ENCODE measurements at places on chromosomes 1 and 21. TPM values are rescaled to one million over a fixed set of nuclear protein-coding genes. Genes with fewer than 3 reads are reported as not detected.
A peak's percentile ranks its signal among the peaks of the same experiment; 100 is the strongest.

DNA sequence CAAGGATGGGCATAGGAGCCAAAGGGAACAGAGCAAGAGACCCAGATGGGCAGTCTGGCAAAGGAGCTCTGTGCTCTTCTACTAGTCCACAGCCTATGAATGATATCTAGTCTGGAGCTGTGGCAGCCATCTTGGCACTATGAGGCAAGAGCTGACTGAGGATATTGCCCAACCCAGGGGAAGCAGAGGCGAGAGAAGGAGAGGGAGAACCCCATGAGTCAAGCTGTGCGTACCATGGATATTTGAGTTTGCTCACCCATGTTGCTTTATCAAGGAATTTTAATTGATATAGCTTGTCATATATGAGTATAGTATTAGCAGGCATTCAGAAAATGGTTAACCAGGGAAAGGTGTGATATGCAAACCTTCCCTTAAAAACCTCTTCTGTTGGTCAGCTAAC lies 420.9 kb downstream of the PRDM2 start:
- no peak for DNase-seq

- no peak for DNase-seq
Observed at GRCh38 chr1:167491586-167492461, 26.5 kb downstream of the CD247 start.

GRCh38 chr1:155301342-155301841 lies at the start of gene PKLR:
PKLR (minus strand) TSS chr1:155301438; CDS start chr1:155301395, 43 bp downstream.
- no peak for DNase-seq

- DNase-seq = no peak
Observed at GRCh38 chr1:200330741-200331428, 79.0 kb downstream of the ZNF281 start.

The KCNJ10 gene
- 0.26 TPM for total RNA-seq

- DNase-seq = peak; percentile 33
Observed at GRCh38 chr1:47849005-47849521, 148.1 kb downstream of the TRABD2B start.

The ZFYVE9 gene
- total RNA-seq = 73.5 TPM

DNA sequence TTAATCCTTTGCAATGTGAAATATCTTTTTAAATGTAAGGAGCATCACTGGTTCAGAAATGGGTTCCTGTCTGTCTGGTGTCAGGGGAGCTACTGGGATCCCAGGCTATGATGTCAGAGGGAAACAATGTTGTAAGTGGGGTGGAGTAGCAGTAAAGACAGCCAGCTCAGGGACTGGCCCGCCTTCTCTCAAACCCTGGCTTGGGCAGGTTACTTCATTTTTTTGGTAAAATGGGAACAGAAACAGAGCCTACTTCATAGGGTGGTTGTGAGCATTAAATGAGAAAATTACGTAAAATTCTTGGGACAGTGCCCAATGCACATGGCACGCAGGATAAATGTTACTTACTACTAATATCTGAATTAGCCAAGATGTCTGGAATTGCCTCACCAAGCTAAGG lies 30.7 kb upstream of the IL20 start:
- DNase-seq = no peak

The RGS13 gene
- total RNA-seq = 3.4 TPM

GRCh38 chr1:186849271-186849671 lies 20.5 kb downstream of the PLA2G4A start:
- no peak for DNase-seq

The PCP4L1 gene
- total RNA-seq = 22.8 TPM

The SPRR2G gene
- not detected for total RNA-seq

The RHCE gene
- 0.85 TPM for total RNA-seq

Measured in urinary bladder (tissue), 4 donors.